ENCODE measurements at places on chromosomes 1 and 21.

GRCh38 chr1:238962941-238963340 is 423.4 kb upstream of the CHRM3 start:
- no peak for DNase-seq

DNA sequence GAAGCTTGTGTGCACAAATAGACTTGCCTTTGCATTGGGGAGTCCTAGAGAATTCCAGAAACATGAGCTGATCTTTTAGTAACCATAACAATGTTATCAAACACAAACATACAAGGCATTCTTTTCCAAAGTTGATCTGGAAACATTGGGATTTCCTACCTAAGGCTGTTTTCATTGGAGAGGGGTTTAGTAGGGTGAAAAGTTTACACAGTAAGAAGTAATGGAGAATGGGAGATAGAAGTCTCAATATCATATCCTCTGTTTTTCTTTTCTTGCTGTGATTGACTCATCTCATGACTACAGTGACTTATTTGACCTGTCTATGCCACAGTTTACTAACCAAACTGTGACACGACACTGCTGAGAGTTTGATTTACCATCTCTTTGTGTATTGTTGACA is 65.6 kb upstream of the PLA2G4A start:
- DNase-seq = peak; percentile 91

DNA sequence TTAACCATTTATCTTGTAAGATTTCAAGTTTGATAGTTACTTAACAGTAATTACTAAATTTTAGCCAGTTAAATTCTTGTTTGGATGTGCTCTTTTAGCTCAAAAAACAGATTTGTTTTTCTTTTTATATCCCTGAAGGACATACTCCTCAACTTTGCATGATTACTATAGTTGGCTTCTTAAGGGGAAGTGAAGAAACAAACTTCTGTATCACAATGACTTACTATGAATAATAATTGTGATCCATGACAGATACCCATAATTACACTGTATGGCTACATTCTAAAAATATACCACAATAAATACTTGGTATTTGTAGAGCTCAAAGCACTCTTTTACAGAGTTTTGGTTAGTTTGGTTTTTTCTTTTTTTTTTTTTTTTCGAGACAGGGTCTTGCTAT is 55.8 kb downstream of the IARS2 start:
- no peak for DNase-seq

DNA sequence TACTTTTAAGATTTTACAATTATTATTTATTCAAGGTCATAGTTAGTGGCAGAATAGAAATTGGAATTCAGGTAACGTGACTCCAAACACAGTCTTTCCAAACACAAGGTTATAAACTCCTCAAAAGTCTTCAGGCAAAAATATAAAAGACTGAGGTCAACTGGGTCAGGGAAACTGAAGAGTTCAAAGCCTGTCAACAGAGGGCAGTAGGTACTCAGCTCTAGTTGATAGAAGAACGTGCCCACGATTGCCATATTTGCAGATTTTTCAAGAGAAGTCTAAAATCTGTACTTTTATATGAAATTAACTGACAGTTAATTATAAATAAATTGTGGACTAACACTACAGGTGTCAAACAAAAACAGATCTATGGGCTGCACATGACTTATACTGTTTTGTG is 135.0 kb downstream of the LHX4 start:
- peak; percentile 12 for DNase-seq

DNA sequence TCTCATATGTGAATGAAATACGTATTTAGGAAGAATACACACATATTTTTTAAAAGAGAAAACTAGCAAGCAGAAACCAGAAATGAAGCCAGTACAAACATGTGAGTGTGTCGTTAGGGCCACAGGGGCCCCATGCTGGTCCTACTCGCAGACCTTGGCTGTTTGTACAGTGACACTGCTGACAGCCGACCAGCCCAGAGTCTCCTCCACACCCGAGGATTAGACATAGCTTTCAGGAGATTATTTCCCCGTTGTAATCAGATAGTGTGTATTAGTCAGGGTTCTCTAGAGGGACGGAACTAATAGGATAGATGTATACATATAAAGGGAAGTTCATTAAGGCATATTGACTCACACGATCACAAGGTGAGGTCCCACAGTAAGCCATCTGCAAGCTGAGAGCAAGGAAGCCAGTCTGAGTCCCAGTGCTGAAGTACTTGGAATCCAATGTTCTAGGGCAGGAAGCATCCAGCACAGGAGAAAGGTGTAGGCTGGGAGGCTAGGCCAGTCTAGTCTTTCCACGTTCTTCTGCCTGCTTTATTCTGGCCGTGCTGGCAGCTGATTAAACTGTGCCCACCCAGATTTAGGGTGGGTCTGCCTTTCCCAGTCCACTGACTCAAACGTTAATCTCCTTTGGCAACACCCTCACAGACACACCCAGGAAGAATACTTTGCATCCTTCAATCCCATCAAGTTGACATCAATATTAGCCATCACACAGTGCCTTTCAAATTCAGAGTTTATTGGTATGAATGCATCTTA is 51.2 kb downstream of the DIP2A start:
- DNase-seq = peak; percentile 54

GRCh38 chr1:209626346-209627026 is 25.7 kb downstream of the LAMB3 start:
- DNase-seq = no peak

DNA sequence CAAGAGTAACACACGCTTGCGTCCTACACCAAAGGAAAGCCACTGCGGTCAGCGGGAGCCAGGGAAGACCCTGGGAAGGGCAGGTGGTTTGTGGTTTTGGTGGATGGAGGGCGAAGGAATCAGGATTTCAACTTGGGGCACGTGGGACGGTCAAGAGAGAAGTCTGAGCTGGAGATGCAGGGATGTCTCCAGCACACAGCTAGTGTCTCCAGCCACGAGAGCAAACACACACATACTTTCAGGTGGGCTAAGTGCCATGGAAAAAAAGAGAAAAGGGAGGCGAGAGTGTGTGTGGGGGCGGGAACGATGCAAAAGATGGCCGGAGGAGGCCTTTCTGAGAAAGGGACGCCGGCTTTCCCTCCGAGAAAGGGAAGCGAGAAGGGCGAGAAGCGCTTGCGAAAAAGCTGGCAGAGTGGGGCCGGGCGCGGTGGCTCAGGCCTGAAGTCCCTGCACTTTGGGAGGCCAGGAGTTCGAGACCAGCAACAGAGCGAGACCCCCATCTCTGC is 1.4 kb upstream of the SRRM1 start:
- no peak for DNase-seq

GRCh38 chr1:23704834-23705495 is 13.4 kb downstream of the RPL11 start:
- DNase-seq = no peak

GRCh38 chr1:185843986-185844385 is 109.8 kb downstream of the HMCN1 start:
- DNase-seq = no peak

- no peak for DNase-seq
These were observed 36.2 kb downstream of the SIM2 start for GRCh38 chr21:36735201-36735515.

DNA sequence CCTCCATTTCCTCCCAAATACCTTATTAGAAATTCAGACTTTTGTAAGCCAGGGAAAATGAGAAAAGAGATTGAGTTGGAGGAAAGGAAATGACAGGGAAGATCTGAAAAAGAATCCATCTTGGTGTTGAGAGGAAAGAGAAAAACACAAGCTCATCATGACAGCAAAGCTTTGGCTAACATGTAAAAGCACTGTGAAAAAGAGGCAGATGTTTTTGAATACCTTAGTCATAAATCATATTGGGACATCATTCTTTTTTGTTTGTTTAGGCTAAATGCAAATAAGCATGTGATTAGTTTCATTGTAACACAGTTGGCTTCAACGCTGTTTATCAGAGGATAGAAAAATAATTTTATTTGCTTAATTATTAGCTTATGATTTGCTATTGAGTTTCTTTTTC is 64.6 kb downstream of the LHX8 start:
- no peak for DNase-seq

DNA sequence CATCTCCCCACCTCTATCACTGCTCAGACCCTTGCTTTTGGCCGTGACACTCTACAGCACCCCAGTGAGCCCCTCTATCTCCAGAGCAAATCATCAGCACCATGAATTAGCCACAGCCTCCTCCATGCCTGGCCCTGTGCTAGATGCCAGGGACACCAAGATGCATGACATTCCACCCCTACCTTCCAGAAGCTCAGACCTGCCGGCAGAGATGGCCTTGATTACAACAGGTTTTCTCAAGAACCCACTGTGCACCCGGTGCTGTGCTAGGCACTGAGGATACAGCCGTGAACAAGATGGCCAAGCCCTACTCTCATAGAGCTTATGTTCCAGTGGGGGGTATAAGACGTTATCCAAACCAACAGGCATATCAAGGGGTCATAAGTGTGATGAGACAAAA is 30.6 kb downstream of the CDK18 start:
- no peak for DNase-seq

GRCh38 chr1:11520531-11521233 is 41.7 kb downstream of the DISP3 start:
- DNase-seq = no peak

DNA sequence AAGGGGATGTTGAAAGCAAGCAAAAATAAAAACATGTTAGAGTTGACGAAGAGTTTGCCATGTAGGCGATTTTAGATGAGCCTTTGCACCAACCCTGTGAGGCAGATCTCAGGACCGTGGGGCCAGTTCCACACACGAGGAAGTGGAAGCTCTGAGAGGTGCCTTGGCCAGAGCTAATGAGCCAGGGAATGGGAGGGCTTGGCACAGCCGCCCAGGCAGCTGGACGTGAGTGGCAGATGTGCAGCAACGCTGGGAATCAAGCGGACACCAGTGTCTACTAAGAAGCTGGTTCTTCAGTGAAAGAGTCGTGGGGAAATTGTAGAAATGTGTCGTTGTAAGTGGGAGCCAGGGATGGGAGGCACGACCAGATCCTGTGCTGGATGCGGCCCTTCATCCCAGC is 58.9 kb upstream of the COL6A1 start:
- no peak for DNase-seq

DNA sequence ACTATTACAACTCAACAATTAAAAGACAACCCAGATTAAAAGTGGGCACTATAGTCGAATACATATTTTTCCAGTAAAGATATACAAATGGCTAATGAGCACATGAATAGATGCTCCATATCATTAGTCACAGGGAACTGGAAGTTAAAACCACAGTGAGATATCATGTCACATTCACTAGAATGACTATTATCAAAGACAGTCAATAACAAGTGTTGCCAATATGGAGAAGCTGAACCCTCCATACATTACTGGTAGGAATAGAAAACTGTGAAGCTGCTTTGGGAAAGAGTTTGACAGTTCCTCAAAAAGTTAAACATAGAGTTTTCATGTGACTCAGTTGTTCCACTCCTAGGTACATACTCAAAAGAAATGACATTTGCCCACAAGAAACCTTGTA is 30.6 kb upstream of the MRPS6 start:
- no peak for DNase-seq

- DNase-seq = peak; percentile 61
These were observed 65.6 kb upstream of the ETS2 start for GRCh38 chr21:38740090-38740489.

- DNase-seq = peak; percentile 87
These were observed 14.6 kb upstream of the PKP1 start for GRCh38 chr1:201268604-201269151.

- DNase-seq = no peak
These were observed 124.8 kb upstream of the AJAP1 start for GRCh38 chr1:4529446-4530165.

DNA sequence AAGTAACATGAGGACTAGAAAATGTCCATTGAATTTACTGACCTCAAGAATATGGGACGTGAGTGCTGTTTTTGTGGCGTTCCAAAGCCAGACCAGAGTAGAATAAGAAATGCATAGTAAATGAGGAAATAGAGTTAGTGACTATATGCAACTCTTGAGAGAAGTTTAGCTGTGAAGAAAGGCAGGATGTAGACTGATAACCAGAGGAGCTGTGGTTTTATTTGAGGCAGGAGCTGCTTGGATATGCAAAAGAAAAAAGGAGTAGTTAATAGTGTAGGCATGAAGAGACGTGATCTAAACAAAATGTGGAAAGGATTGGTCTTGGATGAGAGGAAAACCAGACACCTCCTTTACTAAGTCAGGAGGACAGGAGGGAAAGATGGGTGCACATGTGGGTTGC is 28.2 kb downstream of the DNAH14 start:
- no peak for DNase-seq

- DNase-seq = no peak
These were observed 504.0 kb upstream of the OLFM3 start for GRCh38 chr1:102500758-102501157.

DNA sequence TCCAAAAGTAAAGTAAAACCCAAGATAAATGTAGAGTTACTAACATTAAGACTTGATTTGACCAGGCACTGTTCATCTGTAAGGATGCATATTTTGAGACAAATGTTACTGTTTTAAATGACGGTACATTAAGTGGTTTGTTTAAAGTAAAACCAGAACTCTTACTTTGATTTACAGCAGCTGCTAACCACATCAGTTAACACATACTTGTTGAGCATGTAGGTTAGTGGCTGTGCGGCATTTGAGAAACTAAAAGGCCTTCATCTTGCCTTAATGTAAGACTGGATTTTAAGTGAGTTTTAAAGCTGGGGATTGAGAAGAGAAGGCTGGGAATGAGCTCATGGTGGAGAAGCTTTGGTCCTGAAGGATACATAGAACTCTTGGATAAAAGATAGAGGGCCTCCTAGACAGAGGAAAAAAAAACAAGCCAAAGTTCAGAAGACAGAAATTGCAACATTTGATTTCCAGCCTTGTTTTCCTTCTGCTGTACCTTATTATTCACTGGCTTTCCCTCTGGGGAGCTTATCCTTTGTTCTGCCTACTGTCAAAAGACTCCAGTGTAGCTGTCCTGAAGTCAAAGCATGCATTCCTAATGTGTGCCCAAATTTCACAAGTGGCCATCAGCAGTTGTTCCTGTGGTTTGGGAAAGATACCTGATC is 66.6 kb downstream of the MTR start:
- no peak for DNase-seq

DNA sequence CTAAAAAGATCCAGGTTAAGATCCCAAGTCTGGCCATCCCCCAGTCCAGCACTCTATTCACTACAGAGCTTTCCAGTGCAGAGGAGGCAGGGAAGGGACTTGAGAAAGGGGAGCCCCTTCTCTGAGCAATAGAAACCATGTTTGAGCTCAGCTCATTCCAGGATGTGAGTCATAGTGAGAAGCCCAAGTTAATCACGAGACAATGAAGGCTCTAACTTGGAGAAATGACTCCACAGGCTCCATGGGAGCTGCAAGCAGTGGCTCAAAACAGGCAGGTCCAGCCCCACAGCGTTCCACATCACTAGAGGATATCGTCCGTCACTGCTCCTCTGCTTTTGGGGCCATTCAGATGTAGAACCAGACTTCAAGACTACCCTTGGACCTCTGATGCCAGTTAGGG is 59.1 kb downstream of the CAMK2N1 start:
- DNase-seq = peak; percentile 91

DNA sequence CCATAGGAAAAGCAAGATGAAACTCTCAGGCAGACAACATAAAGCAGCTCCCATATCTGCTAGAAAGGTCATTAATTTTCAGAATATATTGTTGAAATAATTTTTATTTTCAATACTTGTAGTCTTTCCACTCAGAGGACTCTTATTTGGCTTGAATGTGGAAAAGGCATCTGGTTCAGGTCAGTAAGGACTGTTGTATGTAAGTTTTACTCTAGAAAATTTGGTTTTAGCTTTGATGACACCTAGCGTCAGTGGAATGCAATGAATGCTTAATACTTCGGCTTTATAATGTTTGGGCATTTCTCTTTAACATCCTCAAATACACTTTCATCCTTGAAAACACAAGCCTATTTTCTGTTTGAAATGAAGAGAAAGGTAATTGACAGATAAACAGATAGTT is 63.3 kb downstream of the LRRC40 start:
- no peak for DNase-seq

Measured in M059J (cell line).